COR-L47 (cell line): ENCODE measurements at places on chromosomes 5 and 9.

GRCh38 chr9:95140821-95141220, 176.7 kb downstream of the FANCC start:
- DNase-seq: no peak

DNA sequence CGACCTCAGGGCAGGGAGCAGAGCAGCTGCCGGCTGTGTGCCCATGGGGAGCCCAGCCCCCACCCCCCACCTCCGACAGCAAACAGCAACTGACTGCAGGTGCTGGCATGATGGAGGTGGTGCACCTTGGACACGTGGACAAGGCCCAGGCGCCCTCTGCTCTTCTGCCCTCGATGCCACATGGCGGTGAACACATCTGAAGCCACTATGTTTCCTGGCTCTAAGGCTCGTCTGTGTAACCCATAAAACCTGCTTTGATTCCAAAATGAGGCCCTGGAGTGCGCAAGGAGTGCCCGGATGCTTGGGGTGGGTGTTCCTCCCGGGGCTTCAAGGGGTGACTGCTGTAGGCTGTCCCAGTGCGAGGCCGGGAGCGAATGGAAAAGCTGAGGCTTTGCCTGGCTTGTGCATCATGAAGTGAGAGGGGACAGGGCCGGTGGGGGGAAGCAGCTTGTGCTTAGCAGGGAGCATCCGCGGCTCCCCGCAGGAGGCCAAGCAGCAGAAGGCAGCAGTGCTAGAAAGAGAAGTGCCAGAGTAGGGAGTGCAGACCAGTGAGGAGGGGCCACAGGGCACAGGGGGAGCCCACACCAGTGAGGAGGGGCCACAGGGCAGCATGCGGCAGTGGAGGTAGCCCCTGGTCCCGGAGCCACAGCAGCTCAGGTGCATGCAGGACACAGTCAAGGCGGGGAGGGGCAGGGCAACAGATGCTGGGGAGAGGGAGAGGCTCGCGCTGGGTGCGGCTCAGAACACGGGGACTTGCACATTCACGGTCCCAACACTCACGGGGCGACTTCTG, 30.0 kb downstream of the NKD2 start:
- no peak for DNase-seq

- DNase-seq: no peak
These were observed 13.4 kb upstream of the PCSK5 start for GRCh38 chr9:75876999-75877640.

DNA sequence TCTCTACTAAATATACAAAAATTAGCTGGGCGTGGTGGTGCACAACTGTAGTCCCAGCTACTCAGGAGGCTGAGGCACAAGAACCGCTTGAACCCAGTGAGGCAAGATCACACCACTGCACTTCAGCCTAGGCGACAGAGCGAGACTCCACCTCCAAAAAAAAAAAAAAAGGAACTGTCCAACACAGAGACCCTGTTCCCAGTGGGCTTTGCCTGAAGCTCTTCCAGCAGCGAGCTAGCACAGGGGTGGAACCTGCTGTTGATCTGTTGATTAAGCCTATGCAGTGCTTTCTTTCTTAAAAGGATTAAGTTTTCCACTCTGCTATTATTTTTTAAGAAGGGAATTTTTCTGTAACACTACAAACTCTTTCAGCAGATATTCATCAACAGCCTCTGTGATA, 171.0 kb upstream of the TUT7 start:
- no peak for DNase-seq

GRCh38 chr5:176134529-176135223, 103.5 kb upstream of the SIMC1 start:
- DNase-seq: peak; percentile 8

GRCh38 chr9:109063760-109064159, 50.5 kb upstream of the CTNNAL1 start:
- no peak for DNase-seq

GRCh38 chr5:177071666-177072385, 14.9 kb upstream of the FGFR4 start:
- DNase-seq: peak; percentile 72

DNA sequence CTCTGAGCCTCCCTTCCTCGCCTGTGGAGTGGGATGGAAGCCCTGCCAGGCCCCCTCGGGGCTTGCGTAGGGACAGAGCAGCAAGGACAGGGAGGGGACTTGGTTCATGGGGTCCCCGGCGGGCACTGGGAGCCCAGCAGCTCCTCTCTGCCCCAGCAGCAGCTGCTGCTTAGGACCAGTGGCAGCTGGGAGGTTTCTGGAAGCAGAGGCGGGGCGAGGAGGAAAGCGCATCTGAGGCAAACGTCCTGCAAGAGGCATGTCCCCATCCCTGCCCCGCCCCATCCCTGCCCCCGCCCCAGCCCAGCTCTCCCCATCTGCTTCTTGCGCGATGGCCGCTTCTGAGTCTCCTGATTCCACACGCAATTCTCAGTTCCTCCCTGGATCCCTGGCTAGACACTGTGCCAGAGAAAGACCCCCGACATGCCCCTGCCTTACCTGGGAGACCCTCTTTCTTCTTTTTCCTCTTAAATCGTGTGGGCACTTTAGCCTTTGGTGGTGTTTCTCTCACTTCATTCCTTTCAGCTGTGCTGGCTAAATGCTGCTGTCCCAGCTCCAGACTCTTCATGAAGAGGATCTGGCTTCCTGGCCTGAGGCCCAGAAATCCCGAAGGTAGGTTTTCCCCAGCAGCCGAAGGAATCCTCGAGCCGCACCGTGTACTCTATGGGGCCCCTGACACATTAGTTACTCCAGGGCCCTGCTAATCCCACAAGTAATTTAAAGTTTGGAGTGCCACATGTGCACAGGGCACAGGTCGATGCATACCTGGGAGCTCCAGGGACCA, 4.4 kb upstream of the OR2S2 start:
- DNase-seq: peak; percentile 0

GRCh38 chr5:176181271-176181855, 56.9 kb upstream of the SIMC1 start:
- no peak for DNase-seq

GRCh38 chr9:104608336-104608735, 2.9 kb upstream of the OR13C2 start:
- no peak for DNase-seq

GRCh38 chr9:100679834-100680233, 102.0 kb downstream of the CAVIN4 start:
- DNase-seq: peak; percentile 56

DNA sequence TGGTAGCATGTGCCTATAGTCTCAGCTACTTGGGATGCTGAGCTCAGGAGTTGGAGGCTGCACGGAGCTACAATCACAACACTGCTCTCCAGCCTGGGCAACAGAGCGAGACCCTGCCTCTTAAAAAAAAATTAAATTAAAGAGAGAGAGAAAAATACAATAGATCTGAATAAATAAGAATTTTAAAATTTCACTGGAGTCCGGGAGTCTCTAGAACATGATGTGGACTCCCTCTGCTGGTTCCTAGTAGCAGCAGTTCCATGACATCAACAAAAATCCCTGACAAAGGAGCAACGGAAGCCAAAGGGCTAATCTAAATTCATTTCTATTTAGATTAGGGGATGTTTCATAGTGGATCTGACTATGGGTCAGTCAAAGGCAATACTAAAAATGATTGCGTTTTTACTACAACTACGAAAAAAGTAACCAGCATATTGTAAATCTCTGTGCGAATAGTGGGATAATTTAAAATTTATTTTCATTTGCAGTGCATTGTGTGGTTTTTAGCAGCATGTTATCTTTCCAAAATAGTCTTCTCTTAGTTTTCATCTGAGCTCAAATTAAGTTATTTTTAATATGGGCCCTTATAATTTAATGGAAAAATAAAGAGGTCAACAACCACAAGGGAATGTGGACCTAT, 6.7 kb downstream of the INIP start:
- DNase-seq: peak; percentile 14

- DNase-seq: no peak
These were observed 386.6 kb upstream of the RPS23 start for GRCh38 chr5:82664732-82665131.

GRCh38 chr5:177471610-177472356, 1.7 kb downstream of the DBN1 start:
- DNase-seq: peak; percentile 17

- DNase-seq: no peak
These were observed 69.3 kb downstream of the RGS3 start for GRCh38 chr9:113532809-113533190.

DNA sequence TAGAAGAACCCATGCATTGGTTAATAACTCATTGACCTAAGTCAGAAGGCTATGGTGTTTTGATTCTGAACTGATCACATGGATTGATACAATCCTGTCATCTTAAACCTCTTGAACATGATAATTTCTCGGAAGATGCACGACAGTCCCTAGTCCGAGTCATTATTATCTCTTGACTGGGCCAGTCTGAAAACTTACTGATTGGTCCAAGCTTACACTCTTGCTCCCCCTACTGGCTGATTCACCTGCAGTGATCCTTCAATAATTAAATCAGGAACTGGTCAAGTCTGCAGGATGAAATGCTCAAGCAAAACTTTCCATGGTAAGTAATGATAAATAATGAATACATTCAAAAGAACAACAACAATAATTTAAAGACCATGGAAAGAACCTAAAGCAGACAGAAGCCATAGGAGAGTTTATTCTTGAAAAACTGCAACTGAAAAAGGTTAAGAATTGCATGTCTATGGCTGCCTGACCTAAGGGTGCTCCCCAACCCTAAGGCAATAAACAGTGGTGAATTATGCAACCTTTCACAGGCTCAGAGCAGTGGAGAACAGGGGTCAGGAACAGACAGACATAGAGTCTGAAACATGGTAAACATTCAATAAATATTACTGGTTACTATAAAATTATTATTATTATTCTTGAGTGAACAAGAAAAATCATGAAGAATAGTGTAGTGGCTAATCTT, 79.3 kb downstream of the BRINP1 start:
- peak; percentile 59 for DNase-seq
